ENCODE measurements at places on chromosomes 1 and 21.
A peak's percentile ranks its signal among the peaks of the same experiment; 100 is the strongest.

- DNase-seq = no peak
Observed at GRCh38 chr1:59409549-59409948, 112.7 kb downstream of the FGGY start.

GRCh38 chr1:29632806-29633615, 396.7 kb downstream of the PTPRU start:
- DNase-seq = no peak

DNA sequence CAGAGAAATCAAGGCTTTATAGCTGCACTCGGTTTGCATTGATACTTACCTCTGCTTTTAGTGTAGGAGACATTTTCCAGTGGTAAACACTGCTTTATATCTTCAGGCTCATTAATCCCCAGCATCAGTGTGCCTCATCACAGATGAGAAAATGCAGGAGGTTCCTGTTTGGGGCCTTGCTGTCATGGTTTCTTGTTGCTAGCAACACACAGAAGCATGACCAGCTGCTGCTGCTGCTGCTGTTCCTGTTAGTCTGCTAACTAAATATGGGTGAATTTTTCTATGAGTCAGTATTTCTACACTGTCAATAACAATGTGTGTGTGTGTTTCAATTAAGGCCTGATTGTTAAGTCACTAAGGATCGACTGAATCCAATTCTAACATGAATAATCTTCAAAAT, 85.8 kb upstream of the RGS1 start:
- DNase-seq = peak; percentile 85

DNA sequence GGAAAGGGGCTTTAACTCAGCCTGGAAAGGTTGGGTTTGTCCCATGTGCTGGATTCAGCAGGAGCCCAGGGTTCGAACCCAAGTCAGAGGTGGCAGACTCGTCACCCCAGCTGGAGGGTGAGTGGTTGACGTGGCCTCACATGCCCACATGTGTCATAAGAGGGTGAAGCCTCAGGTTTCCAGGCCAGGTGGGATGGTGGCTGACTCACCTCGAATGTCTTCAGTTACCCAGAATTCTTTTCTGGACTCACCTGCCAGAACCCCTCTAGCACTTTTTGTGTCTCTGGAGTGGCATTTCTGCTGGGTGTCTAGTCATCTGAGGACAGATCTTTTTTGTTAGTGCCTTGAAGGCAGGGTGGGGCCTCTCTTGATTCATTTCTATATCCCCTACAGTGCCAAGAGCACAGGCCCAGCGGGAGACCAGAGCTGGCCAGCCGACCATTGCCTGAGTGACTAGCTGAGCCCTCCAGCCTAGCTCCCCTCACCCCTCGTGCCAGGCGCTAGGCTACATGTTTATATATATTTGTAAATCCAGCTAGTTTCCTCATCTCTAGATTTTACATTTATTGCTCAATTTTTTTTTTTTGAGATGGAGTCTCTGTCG, 28.1 kb downstream of the IL6R start:
- DNase-seq = peak; percentile 37

GRCh38 chr1:40413527-40414252, 36.6 kb upstream of the ZFP69B start:
- DNase-seq = no peak

DNA sequence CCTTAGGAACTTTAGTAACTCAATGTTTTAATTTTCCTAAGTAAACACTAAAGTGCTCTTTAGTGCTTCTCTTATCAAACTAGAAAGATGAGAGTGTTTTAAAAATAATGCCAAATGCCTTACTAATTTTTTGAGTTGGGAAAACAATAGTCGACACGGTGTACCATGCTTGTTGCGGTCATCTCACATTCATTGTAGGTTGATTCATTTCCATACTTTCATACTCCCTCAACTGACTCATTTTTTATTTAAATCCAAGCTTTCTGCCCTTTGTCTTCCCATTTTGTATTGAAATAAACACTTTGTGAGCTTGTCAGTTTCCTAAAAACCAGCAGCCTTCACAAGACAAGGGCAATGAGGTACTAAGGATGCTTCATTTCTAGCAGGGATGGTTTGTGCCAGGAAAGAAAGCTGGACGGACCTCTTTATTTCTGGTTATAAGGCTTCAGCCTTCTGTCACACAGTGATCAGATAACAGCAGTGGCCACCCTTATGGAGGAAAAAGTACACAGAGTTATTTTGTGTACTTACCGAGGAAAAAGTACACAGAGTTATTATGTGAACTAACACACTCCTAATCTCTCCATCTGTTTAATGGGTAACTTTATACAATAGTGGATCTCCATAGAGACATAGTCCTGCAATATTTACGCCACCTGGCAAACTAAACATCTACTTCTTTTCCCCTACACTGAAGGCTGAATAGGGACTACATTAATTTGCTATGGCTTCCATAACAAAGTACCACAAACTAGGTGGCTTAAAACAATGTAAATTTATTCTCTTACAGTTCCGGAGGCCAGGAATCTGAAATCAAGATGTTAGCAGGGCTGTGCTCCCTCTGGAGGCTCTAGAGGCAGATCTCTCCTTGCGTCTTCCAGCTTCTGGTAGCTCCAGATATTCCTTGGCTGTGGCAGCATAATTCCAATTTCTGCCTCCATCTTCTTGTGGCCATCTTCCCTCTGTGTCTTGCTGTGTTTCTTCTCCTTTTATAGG, 13.0 kb upstream of the CCDC190 start:
- peak; percentile 60 for DNase-seq

DNA sequence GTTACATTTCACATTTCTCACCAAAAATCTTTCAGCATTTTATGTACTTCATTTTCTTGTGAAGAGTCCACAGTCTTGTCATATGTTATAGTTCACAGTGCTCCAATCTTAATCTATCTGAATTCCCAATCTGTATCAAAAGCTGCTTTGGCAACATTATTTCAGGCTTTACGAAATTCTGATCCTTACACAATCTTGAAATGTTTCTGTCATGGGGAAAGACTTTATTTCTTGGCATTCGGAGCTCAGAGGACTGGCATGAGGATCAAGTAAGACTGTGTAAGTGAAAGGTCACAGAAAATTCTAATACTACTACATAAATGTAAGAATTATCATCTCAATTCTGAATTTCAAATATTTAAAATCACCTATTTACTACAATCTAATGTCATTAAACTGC, 2.0 kb downstream of the USP33 start:
- DNase-seq = peak; percentile 18

GRCh38 chr1:8154621-8155052, 128.5 kb upstream of the ERRFI1 start:
- DNase-seq = no peak

DNA sequence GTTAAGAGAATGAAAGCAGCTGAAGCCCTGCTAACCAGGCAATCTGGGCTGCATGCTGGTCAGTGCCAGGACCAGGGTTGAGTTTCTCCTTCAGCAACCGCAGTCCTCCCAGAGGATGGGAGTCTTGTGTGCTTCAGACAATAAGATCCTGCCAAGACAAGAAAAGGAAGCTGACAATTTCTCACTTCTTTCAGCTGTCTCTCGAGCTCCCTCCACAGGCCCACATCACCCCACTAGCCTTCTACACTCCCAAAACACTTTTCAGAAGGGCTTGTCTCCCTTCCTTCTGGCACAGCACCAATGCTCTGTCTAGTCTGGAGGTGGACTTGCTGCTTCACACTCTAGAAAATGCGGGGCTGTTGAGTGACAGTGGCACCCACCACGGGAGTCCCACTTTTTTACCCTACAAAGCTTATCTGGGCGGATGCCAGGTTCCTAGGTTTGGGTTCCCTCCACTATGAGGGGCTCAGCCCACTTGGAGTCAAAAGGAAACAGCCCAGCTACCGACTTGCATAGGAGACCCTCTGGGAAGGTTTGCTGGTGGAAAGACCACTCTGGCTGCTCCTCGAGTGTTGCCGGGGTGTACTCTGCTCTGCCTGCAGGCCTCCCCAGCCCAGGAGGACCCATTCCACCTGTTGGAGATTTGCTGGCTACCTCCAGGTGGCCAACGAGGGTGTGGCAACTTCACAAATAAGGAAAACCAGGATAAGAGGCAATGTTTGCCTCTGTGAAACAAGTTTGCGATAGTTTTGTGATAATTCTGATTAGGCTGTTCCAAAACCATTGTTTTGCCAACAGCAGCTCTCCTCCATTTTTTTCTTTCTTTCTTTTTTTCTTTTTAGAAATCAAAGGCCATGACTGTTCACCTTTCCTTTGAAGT, 68.9 kb downstream of the TENT5C start:
- DNase-seq = peak; percentile 37

DNA sequence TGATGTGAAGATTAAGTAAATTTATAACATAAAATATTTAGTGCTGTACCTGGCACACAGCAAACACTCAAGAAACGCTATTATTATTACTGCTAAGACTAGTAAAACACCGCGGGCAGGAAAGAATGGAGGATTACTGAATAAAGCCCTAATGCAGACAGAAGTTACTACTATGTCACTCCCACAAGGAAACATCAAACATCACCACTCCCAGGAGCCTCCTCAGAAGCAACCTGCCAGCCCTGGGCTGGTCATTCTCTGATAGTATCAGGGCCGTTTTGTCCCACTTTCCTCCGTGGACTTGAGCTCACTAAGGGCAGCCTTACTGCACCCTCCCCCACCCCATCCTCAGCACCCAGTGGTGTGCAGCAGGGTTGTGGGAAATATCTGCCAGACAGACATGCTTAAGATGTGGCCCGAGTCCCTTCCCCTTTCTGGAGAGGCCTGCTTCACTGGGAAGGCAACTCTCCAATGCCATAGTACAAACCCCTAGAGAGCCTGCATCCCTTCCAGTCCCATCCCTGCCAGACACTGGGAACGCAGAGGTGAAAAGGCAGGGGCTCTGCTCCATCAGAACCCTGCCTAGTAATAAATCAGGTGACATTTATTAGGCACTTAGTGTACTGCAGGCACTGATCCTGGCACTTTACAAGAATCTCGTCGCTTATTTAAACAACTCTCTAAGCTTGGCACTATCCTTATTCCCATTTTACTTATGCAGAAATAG, 41.7 kb upstream of the ECE1 start:
- DNase-seq = no peak

- no peak for DNase-seq
Observed at GRCh38 chr1:162387226-162388082, 5.9 kb downstream of the C1orf226 start.

DNA sequence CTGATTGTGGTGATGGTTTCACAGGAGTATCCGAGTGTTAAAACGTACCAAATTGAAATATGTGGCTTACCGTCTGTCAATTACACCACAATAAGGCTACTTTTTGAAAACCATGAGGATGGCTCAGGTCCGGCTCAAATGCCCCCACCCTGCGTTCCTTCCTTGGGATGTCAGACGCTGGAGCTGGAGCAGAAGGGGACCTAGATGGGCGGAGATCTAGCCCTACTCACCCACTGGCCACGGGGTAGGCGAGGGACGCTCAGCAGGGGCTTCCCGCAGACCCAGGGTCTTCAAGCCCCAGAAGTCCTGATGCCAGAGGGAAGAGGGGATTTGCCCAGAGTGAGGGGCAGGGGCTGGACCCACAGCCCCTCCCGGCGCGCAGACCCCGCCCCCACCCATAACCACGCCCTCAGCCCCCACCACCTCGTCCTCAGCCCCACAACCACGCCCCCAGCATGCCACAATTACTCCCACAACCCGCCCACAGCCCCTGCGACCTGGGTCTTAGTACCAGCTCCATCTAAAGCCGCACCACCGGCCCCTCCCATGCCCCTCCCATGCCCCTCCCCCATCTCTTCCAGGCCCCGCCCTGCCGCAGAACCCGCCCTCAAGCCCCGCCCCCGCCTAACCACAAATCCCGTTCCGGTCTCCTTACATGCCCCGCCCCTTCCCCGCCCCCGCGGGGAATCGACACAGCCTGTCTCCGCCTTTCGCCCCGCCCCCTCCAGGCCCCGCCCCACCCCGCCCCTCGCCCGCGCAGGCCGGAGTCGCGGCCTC, at the start of gene LRRC3:
Gene LRRC3, plus strand, starts transcription at position 764 of the 777 bp plus-strand sequence. CDS start 1,135 bp downstream, outside the sequence.
- peak; percentile 89 for DNase-seq

DNA sequence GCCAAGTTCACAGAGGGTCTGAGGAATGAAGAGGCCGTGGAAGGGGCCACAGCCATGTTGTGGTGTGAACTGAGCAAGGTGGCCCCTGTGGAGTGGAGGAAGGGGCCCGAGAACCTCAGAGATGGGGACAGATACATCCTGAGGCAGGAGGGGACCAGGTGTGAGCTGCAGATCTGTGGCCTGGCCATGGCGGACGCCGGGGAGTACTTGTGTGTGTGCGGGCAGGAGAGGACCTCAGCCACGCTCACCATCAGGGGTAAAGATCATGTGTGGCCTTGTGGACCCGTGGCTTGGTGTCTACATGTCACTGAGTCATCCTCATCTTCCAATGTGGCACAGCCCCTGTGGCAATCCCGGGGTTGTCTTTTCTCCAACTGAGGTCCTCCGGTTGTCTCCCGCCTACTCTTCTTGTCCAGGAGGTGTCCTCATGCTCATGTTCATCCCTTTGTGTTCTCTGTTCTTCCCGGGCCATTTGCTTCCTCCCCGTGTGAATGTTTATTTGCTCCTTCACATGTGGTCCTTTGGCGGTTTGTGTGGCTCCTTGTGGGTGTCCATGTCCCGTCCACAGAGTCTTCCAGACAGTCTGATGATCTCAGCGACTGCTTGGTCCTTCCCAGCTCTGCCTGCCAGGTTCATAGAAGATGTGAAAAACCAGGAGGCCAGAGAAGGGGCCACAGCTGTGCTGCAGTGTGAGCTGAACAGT, 84.2 kb downstream of the OBSCN start:
- peak; percentile 7 for DNase-seq

GRCh38 chr1:57109883-57110282, 144.1 kb upstream of the C8B start:
- DNase-seq = no peak

- peak; percentile 99 for DNase-seq
Observed at GRCh38 chr21:27570306-27570868, 603.5 kb upstream of the ADAMTS5 start.

- DNase-seq = no peak
Observed at GRCh38 chr1:237105826-237106225, 63.8 kb downstream of the RYR2 start.

DNA sequence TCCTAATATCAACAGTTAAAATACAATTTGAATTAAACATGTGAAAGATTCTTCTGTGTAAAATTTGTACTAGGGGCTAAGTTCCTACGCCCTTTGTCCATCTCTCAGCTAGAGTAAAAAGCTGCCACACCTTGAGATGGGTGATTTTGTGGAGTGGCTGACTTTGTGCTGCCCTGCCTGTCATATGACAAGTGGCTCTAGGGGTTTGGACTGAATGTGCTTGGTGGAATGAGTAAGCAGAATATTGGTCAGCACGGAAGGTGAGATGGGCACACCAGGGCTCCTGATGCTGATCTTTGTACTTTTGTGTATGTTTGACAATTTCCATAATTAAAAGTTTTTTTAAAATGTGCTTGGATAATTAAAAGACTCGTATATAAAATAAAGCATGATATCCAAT, 133.6 kb upstream of the SLC45A1 start:
- DNase-seq = no peak

DNA sequence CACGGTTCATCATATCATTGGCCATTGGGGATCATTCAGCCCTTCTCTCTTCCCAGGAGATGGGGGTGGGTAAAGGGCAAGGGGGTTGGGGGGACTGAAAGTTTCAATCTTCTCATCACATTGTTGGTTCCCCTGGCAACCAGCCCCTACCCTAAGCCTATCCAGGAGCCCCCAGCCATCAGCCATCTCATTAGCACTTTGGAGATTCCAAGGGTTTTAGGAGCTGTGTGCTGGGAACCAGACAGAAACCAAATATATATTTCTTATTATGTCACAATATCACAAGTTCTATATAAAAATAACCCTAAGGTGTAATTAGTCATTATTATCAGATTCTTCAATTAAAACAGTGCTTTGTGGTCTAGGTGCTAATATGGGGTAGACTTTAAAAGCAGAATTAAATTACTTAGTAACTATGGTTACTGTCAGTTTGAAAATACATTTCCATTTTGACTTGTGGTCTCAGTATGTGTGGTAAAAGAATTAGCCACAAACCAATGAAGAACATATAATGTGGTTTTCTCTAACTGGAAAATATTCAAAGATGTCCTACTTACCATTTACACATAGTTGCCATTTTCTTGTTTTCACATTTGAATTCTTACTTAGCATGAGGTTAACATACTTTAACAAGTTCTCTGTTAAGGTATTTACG, 28.1 kb downstream of the IL23R start:
- DNase-seq = no peak
